ENCODE measurements at places on chromosomes 16 and 17.
A peak's percentile ranks its signal among the peaks of the same experiment; 100 is the strongest.

GRCh38 chr16:8986111-8986510 is 22.4 kb upstream of the USP7 start:
- DNase-seq: no peak

GRCh38 chr17:76155988-76156661 is 15.1 kb upstream of the FOXJ1 start:
- no peak for DNase-seq

DNA sequence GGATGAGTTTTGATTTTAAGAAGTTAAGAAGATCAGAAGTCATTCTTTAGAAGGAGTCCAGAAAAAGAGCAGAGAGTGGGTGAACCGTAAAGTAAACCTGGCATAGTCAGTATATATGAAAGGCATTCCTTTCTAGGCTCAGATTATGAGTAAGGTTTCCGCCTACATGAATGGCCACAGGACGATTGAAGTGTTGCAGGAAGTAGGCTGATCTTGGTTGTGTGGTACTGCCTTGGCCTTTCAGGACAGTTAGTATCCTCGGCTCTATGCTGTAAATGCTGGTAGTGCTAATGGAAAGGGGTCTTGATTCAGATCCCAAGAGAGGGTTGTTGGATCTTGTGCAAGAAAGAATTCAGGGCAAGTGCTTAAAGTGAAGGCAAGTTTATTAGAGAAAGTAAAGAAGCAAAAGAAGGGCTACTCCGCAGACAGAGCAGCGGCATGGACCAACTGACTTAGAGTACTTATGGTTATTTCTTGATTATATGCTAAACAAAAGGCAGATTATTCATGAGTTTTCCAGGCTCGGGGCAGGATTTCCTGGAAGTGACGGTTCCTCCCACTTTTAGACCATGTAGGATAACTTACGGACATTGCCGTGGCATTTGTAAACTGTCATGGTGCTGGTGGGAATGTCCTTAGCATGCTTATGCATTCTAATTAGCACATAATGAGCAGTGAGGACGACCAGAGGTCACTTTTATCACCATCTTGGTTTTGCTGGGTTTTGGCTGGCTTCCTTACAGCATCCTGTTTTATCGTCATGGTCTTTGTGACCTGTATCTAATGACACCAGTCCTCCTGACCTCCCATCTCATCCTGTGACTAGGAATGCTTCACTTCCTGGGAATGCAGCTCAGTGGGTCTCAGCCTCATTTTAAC is 164.8 kb downstream of the SNX29 start:
- no peak for DNase-seq

GRCh38 chr17:43094129-43094835 is 30.9 kb downstream of the BRCA1 start:
- no peak for DNase-seq

- DNase-seq: no peak
Measured at GRCh38 chr17:43868226-43868994, 21.4 kb downstream of the CD300LG start.

- DNase-seq: no peak
Measured at GRCh38 chr16:77304877-77305276, 105.7 kb downstream of the SYCE1L start.

DNA sequence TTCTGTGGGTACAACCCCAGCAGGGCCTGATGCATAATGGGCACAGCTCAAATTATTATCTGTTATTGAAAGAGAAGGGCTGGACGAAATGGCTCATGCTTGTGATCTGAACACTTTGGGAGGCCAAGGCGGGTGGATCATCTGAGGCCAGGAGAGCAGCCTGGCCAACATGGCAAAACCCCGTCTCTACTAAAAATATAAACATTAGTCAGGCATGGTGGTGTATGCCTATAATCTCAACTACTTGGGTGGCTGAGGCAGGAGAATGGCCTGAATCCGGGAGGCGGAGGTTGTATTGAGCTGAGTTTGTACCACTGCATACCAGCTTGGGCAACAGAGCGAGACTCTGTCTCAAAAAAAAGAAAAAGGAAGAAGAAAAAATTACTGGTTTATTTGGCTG is 100.7 kb downstream of the ABCC1 start:
- no peak for DNase-seq

DNA sequence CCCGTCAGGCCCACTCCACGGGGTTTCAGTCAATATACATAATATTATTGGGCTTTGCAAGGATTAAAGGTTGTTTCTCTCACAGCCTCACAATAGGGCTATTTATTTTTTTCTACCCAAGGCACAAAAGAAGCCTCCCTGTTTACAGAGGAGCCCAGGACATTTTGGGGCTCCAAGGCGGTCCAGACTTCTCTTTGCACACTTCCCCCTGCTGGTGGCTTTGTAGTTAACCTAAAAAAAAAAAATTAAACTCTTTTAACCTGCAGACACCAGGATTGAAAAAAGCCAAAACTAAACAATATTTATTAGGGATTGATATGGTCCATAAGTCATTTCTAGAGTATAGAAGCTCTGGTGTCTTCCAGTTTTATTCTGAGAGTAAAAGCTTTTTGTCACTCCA is 169.7 kb upstream of the ZFHX3 start:
- no peak for DNase-seq

DNA sequence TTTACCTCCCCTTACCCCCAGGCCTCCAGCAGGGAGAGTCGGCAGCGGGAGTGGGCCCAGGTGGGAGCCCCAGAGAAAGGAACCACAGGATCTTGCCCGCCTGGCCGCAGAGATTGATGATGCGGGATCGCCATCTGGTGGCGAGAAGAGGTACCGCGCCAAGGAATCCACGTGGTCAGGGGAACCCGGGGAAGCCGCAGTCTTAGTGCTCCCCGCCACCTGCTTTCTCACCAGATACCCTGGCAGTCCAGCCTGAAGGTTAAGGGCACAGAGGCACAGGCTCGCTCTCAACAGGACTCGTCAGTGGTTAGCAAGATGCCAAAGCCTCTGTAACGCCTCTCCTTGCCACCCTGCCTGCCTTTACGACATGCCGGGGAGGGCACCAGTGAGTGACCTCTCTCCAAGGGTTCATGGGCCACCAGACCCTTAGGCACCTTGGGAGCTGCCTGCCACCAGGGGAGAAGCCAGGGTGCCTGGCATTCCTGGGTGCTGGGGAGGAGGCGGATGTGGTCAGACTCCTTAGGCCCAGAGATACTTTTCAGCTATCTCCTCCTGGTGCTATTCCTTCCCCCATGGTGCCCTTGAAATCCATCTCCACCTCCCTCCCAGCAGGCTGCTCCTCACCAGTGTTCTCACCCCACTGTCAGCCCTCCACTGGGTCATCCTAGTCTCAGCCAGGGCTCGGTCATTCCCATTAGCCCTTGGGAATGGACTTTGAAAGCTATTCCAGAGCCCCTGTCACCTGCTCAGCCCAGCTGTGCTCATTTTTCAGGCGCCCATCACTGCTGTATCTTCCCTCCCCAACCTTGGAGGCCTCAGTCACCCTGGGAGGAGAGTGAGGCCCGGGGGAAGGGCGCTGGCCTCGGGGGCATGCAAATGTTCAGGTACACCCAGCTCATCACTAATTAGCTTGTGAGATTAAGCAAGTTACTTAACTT is 5.5 kb upstream of the RHBDF2 start:
- DNase-seq: peak; percentile 86

- no peak for DNase-seq
Measured at GRCh38 chr16:77434022-77434529, 758 bp downstream of the ADAMTS18 start.

DNA sequence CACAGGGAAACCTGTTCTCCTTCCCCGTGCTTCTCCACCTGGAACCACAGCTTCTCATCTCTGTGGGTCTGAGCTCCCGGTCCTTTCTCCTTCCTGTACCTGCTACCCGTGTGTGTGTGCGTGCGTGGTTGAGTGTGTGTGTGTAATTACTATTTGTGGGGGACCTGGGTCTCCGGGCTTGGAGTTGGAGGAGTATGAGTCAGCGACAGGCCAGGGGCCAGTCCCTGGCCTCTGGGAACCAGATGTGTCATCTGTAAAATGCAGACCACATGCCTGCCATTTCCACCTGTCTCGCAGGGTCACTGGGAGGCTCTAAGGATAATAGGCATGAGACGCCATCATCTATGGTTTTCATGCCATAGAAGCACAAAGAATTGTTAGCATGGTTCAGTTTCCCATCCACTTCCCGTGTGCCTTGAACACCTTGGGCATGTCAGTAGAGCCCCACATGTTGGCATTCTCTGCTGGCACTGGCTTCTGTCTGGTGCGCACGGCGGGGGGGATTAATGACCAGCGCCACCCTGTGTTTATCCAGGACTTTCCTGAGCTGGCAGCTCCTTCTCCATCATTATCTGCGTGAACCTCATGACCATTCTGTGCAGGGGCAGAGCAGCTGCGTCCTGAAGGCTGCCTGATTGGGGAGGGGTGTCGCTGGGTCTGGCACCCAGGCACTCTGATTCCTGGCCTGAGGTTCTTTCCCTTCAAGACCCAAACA is 1.5 kb downstream of the ZNF205 start:
- DNase-seq: no peak

DNA sequence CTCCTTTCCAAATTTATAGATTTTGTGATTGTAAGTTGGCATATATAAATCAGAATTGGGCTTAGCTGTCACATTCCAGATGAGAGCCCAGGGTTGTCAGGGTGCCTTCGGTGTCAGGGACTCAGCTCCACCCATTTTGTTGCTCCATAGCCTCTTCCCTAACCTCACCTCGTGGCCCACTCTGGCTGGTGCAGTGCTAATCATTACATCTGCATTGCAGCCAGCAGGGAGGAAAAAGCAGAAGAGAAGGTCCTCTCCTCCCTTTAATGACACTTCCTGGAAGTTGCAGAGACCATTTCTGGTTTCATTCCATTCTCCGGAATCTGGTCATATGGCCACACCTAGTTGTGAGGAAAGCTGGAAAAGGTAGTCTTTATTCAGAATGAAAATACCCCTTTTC is 113.3 kb downstream of the CCT6B start:
- no peak for DNase-seq

DNA sequence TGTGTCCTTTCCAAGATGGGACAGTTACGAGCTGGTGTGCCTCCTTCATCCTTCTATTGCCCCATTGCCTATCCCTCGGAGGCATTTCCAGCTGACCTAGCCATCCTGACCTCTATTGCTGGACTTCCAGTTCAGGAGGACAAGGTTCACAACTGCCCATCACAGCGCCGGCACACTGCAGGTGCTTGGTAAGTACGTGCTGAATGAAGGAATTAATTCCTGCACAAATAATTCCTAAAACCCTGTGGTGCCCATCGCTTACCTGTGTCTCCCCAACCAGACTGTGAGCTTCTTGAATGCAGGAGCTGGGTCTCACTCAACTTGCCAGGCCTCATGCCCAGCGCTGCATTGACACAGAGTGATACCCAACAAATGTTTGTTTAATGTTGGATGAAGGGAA is 13.0 kb downstream of the ALOX15B start:
- DNase-seq: no peak

GRCh38 chr17:65182233-65182632 is 45.1 kb downstream of the RGS9 start:
- no peak for DNase-seq

- no peak for DNase-seq
Measured at GRCh38 chr16:14268073-14268472, 197.0 kb downstream of the MRTFB start.

DNA sequence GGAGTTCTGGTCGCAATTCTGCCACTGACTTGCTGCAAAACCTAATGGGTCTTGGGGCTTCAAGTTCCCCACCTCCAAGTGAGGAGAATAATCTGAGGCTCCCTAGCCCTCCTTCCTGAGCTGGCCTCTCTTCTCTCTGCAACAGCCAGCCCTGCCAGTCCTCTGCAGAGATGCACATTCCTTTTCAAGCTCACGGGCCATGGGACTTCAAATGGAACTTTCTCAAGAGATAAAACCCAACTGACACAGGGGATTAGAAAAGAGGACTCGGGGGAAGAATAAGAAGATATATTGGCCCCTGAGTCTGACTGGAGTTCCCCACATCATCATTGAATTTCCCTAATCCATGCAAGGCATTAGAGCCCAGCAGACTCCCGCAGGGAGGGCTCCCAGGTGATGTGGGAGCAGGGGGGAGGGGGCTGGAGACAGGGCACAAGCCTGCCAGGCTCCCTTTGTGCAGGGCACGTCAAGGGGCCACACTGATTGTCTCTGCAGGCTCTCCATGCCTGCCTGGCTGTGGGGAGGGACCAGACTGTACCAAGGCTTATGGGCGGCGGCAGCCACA is 131.0 kb downstream of the CCDC144A start:
- no peak for DNase-seq

DNA sequence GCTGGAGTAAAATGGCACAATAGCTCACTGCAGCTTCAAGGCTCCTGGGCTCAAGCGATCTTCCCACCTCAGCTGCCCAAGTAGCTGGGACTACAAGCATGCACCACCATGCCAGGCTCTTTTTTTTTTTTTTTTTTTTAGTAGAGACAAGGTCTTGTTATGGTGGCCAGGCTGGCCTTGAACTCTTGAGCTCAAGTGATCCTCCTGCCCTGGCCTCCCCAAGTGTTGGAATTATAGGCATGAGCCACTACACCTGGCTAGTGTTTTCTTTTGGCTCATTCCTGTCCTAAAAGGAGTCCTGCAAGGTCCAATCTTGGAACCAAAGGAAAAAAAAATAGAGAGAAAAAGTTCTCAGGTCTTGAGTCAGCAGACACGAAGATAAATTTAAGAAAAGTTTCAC is 30.8 kb downstream of the PKD1L3 start:
- no peak for DNase-seq

- DNase-seq: no peak
Measured at GRCh38 chr16:81650982-81651562, 128.0 kb upstream of the PLCG2 start.

- DNase-seq: no peak
Measured at GRCh38 chr17:3896108-3896967, 3.5 kb upstream of the CAMKK1 start.

- DNase-seq: no peak
Measured at GRCh38 chr17:2061441-2061958, 6.6 kb downstream of the HIC1 start.

- peak; percentile 66 for DNase-seq
Measured at GRCh38 chr17:47719411-47720152, 13.5 kb upstream of the TBX21 start.

DNA sequence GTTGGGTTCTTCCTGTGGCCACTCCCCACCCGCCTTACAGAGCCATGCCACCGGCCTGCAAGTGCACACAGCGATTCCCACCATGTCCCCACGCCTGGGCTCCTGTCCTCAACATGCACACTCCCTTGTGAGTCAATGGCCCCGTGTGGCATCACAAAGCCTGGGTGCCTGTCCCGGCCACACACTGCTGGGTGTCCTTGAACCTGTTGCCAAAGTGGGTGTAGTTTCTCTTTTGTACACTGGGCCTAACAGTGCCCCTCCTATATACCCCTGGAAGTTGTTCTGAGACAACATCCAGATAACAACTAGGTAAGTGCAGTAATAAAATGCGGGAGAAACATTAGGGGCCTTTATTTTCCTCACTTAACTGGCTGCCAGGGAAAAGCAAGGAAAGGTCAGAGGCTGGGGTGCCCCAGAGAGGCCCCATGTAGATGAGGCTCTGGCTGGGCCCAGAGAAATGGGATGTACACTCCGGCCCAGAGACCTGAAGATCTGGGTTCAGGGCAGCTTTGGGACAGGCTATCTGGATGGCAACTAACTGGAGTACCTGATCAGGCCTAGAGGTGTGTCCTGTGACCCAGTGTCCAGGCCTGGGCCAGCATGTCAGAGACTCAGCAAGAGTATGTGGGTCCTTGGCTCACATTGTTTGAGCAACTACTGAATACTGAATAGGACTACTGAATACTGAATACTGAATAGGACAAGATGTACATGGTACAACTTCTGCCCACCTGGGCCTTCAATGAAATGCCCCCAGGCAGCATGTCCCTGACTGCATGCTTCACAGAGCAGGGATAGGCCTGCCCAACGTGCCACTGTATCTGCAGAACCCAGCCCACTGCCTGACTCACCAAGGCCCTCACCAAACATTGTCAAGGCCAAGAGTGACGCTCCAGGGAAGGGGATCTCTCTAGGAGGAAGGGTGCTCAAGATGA is 8.3 kb downstream of the ABCC3 start:
- DNase-seq: no peak

- no peak for DNase-seq
Measured at GRCh38 chr17:37842401-37842800, 81.8 kb upstream of the TBC1D3K start.
